Activated CD8-positive, alpha-beta memory T cell treated with anti-CD3 and anti-CD28 coated beads for 1 hour (primary cell): ENCODE measurements at places on chromosomes 11 and 22.

GRCh38 chr22:37746366-37747079 is 49.7 kb downstream of the TRIOBP start:
- no peak for DNase-seq

GRCh38 chr22:23678133-23678532 is 12.7 kb upstream of the RGL4 start:
- no peak for DNase-seq

- no peak for DNase-seq
Measured at GRCh38 chr11:95145430-95146060, 55.9 kb downstream of the ENDOD1 start.

DNA sequence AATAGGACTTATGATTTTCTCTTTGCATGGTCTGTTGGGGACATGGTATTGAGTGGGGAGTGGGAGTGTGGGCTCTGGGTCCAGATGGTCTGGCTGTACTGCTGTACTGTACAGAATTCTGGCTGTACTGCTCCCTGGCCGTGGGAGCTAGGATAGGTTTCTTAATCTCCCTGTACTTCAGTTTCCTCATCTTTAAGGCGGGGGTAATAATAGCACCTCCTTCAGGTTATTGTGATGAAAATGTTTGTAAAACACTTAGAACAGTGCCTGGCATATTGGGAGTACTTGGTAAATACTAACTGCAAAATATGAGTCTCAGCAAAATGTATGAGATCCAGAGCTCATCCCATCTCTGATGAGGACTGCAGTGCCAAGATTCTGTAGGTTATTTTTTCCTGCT is 198.6 kb downstream of the KIF18A start:
- DNase-seq: no peak

- no peak for DNase-seq
Measured at GRCh38 chr11:38226684-38227083, 1628.6 kb upstream of the RAG2 start.

DNA sequence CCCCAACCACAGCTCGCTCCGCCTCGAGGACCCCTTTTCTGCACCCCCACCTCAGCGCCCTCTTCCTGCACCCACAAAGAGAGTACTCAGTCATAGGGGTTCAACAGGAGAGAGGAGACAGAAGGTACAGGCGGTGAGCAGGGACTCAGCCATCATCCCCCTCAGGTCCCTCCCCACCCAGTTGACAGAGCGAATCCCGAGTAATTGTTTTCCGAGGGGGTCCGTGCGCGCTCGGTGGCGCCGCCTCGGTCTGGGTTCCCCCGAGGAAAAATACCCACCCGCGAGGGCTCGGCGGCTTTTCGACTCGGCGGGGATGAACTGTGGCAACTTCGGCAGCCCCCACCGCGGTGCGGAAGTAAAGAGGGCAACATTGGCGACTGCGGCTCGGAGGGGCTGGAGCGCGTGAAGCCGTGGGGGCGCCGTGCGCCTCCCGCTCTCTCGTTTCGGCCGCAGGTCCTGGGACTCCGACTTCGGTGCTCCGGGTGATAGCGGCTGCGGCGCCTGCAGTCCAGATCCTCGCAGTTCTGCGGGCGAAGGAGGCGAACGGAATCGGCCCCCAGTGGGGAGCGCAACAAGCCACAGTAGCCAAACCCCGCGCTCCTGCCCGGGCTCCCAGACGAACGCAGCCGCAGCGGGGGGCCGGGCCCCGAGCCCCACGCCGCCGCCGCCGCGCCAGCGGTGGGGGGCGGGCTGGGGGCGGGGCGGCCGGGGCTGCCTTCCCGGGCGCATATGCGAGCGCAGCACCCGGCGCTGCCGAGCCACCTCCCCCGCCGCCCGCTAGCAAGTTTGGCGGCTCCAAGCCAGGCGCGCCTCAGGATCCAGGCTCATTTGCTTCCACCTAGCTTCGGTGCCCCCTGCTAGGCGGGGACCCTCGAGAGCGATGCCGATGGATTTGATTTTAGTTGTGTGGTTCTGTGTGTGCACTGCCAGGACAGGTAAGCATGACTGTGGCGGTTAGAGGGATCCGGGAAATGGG is at the start of gene NELL1:
NELL1 (plus strand) TSS at position 743 of the 976 bp plus-strand sequence.
- no peak for DNase-seq

DNA sequence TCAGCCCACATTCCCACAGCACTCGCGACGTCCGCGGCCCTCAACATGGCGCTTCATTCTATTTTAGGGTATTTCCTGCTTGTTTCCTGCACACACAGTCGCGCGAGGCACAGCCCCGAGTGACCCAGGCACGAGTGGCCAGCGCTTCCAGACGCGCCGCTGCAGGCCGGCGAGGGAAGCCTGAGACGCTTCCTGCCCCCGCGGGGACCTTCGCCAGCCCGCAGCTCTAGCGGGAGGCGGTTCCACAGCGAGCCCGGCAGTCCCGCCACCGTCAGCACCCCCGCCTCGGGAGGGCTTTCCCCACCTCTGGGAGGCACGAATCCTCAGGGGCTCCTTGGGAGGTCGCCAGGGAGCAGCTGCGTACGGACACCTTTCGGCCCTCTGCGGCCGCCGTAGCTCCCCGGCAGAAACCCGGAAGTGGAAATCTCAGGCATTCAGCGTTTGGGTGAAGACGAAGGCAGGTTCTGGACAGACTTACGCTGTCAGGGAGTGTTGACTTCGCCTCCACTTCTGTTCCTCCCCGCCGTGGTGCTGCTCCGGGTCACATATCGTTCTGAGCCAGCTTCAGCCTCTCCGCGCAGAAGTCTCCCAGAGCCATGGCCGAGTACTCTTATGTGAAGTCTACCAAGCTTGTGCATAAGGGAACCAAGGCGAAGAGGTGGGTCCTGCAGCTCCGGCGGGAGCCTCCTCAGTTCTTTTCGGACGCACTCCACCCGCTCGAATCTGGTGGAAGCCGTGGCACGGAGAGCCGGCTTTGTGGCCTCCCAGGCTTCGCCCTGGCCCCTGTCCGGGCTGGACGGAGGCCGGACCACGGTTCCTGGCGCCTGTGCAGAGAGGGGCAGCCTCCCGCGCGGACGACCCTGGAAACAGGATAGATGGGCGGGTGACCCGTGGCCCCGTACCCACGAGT is 2925.9 kb upstream of the OR11H1 start:
- no peak for DNase-seq

DNA sequence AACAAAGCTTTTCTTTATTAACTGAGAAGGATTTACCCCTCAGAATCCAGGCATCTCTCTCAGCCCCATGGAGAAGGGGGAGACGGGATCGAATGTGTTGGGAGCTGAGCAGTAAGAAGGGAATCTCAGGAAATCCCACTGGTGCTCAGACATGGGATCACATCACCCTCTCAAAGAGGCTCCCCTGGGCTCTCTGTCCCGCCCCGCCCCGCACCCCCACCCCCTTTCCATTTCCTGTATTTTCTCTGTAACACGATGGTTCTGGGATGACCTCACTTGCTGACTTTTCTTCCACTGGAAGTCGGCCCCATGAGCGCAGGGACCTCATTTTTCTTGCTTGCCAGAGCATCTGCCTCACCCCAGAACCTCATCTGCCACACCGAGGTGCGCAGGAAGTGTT is 100.0 kb downstream of the RPS6KA4 start:
- no peak for DNase-seq

DNA sequence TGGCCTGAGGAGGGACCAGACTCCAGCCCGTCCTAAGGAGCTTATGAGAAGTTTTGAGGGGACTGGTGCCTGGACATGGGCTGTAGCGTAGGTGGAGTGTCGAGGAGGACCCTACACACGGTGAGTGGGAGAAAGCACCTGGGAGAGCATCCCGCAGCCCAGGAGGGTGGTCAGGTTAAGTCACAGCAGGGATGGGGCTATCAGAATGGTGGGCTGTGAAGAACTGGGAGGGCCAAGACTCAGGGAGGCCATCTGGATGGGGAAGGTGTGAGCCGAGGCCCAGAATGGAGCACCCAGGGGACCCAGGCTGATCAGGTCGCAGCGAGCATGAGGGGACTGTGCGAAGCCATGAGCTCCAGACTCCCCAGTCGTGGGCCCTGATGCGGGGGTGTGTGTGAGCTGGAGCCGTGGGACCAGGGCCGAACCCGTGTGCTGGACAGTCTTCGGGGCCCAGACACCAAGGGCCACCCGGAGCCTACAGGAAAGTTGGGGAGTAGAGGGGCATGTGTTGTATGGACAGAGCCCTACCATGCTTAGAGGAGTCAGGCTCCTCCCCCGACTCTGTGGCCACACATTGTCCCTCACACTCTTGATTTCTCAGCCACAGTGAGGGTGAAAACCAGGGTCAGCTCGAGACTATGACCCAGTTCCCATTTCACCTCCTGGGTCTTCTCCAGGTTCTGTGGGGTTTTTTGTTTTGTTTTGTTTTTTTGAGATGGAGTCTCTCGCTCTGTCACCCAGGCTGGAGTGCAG is 54.3 kb downstream of the BCR start:
- DNase-seq: no peak

DNA sequence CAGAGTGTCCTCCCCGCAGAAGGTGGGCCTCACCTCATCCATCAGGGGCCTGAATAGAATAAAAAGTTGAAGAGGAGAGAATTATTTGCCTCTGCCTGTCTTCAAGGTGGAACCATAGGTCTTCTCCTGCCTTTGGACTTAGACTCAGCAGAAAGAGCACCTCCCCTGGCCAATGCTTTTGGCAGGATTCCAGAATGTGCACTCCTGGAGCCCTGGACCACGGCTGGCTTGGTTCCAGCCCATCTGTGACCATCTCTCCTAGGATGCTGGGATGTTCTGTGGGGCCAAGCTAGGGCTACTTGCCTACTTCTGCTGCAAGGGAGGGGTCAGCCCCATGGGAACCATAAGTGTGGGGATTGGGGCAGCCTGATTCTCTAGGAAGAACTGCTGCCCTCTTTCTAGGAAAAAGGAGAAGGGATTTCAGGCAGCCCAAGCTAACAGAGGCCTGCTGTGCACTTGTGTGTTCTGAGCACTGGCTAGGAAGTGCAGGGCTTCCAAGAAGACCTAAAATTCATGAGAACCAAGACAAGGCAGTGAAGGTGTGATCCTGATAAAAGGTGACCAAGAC is 32.2 kb upstream of the SHANK2 start:
- no peak for DNase-seq

GRCh38 chr11:842370-843002 is at the start of the genes POLR2L and TSPAN4:
Gene POLR2L, minus strand, starts transcription at chr11:842529. Its CDS starts 21 bp downstream, at chr11:842508.
Gene TSPAN4, plus strand, starts transcription at chr11:842852. Its CDS starts 7,453 bp downstream, at chr11:850305.
- peak; percentile 84 for DNase-seq

DNA sequence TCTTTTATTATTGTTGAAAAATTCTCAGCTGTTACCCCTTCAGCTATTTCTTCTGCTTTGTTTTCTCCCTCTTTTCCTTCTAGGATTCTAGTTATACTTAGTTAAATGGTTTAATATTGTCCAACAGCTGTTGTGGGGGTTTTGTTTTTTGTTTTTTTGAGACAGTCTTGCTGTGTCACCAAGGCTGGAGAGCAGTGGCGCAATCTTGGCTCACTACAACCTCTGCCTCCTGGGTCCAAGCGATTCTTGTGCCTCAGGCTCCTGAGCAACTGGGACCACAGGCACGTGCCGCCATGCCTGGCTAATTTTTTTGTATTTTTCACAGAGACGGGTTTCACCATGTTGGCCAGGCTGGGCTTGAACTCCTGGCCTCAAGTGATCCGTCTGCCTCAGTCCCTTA is 12.7 kb downstream of the SDHAF2 start:
- DNase-seq: no peak

- DNase-seq: no peak
Measured at GRCh38 chr11:95148938-95149337, 59.3 kb downstream of the ENDOD1 start.

- no peak for DNase-seq
Measured at GRCh38 chr22:37582526-37582925, 2.6 kb upstream of the LGALS2 start.

- no peak for DNase-seq
Measured at GRCh38 chr11:85045716-85046115, 581.4 kb downstream of the DLG2 start.

DNA sequence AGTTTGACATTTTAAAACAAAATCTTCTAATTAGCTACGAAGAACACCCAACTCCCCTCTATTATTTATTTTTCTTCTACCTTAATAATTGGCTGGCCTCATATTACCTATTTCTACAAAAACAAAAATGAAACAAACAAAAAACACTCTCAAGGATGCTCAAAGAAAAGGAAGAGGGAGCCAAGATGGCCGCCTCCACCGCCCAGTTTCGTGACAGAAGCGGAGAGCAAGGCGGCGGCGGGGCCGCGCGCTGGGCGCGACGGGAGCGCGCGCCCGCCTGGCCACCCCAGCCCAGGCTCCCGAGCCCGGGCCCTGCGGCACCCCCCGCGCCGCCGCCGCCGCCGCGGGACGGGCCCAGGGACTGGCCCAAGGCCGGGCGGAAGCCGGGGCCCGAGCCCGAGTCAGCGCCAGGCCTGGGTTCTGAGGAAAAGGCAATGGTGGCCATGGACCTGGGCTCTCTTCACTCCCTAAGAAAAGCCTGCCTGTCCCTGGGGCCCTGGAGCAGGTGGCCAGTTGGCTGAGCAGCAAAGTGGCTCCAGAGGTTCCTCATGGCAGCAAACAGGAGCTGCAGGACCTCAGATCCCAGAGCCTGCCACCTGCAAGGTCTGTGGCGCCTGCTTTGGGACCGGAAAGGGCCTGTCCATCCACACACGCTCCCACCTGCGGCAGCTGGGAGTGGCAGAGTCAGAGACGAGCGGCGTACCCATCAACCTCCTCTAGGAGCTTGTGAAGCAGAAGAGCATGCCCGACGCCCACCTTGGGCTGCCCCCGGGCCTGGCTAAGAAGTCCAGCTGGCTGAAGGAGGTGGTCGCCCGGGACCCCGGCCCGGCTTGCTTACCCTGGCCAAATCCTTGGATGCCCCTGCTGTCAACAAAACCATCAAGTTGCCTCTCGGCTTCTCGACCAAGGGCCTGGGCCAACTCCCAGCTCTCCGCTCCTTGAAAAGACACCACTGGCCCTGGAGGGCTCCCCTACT is 543.2 kb upstream of the CCDC179 start:
- DNase-seq: no peak

GRCh38 chr11:134663506-134664313 is 251.7 kb upstream of the B3GAT1 start:
- DNase-seq: no peak

DNA sequence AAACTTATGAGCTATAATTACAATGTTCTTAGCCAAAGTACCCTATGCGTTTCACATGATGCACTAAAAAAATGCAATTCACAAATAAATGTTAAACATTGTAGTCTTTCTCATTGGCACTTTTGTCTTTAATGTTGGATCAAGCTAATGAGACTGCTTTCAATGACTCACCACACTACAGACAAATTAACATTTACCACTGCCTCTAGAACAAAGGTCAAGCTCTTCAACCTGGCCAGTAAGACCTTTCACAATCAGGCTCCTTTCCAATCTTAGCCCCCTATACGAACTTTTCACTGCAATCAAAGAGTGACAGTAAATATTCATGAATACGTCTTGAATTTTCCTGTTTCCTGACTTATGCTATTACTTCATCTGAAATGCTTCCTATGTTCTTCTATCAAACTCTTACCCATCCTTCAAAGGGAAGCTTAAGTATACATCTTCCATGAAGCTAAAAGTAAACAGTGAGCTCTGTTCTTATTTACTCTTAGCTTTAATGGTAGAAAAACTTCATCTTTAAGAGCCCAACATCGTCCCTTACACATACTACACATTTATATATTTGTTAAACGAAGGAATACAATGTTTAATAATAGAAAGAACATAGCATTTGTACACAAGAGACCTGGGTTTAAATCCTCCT is 326.6 kb upstream of the PITPNB start:
- DNase-seq: no peak

- peak; percentile 45 for DNase-seq
Measured at GRCh38 chr11:123301696-123302400, 106.8 kb upstream of the CLMP start.
